ENCODE measurements at places on chromosomes 1 and 21.
A peak's percentile ranks its signal among the peaks of the same experiment; 100 is the strongest.

- peak; percentile 78 for DNase-seq
Measured at GRCh38 chr1:168386949-168387586, 106.4 kb downstream of the TBX19 start.

- DNase-seq: no peak
Measured at GRCh38 chr1:17544776-17545350, 5.4 kb downstream of the ARHGEF10L start.

- no peak for DNase-seq
Measured at GRCh38 chr1:66519992-66520391, 14.0 kb upstream of the SGIP1 start.

DNA sequence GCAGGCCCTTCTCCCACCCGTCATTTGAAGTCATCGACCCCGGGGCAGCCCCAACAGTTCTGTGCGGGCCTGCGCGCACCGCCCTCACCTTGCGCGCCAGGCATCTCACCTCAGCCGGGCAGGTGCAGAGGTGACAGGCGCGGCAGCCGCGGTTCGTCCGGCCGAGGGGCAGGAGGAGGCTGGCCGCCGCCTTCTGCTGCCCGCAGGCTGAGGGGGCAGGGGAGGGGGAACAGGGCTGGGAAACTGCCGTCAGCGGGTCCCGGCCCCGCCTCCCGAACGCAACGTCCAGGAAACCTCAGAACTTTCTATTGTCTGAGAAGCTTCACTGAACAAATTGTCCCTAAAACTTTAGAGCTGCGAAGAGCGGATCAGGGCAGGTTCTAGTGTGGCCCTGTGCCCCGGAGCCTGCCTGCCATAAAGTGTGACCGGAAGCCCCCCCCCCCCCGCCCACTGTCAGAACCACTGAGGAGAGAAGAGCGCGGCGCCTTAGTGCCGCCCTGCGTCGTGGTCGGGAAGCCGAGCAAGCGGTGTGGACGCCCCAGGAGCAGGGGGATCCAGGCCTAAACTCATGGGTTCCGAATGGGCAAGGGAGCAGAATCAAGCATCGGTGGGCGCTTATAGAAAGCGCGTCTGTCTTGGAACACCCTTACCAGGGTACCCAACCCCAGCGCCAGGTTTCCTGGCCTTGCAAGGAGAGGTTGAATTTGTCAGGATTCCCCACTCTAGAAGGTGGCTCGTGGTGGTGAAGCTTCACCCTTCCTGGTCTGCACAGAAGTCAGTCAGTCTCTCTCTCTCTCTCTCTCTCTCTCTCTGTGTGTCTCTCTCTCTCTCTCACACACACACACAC, 13.3 kb upstream of the TBX15 start:
- DNase-seq: no peak

DNA sequence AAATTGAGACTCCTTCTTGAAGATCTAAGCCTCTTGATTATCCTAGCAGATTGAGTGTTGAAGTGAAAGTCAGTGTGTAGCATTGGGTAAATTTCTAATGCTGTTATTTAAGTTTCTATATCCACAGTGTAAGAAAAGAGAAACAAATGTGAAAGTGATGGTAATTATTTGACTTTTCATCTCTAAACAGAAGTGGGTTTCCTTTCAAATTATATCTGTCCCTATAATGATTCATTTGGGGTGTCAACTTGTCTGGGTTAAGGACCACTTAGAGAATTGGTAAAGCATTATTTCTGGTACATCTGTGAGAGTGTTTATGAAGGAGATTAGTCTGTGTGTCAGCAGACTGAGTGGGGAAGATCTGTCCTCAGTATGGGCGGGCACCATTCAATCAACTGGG, 133.0 kb upstream of the HMCN1 start:
- no peak for DNase-seq

DNA sequence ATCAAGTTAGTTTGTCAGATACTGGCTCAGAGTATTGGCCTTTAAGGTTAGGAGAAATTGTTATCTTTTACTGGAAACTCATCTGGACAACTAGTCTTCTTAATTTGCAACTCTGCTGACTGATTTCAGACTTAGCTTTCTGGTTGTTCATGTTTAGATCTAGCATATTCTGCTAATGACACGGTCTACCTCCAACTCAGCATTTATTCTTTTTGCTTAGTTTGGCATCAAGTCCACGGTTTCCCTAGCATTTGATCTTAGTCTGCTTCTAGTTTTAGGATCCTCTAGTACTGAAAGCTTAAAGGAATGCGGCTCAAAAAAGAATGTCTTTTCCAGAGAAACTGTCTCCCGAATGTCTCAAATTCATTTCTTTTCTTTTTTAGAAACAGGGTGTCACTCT, 75.6 kb upstream of the SLFNL1 start:
- no peak for DNase-seq

GRCh38 chr21:17479606-17480005, 33.2 kb upstream of the CXADR start:
- DNase-seq: no peak

GRCh38 chr1:33712186-33712585, 151.7 kb upstream of the HMGB4 start:
- no peak for DNase-seq

GRCh38 chr1:210123383-210123782, 109.2 kb upstream of the SERTAD4 start:
- no peak for DNase-seq

GRCh38 chr1:178388418-178389145, 108.2 kb downstream of the CLEC20A start:
- DNase-seq: no peak

DNA sequence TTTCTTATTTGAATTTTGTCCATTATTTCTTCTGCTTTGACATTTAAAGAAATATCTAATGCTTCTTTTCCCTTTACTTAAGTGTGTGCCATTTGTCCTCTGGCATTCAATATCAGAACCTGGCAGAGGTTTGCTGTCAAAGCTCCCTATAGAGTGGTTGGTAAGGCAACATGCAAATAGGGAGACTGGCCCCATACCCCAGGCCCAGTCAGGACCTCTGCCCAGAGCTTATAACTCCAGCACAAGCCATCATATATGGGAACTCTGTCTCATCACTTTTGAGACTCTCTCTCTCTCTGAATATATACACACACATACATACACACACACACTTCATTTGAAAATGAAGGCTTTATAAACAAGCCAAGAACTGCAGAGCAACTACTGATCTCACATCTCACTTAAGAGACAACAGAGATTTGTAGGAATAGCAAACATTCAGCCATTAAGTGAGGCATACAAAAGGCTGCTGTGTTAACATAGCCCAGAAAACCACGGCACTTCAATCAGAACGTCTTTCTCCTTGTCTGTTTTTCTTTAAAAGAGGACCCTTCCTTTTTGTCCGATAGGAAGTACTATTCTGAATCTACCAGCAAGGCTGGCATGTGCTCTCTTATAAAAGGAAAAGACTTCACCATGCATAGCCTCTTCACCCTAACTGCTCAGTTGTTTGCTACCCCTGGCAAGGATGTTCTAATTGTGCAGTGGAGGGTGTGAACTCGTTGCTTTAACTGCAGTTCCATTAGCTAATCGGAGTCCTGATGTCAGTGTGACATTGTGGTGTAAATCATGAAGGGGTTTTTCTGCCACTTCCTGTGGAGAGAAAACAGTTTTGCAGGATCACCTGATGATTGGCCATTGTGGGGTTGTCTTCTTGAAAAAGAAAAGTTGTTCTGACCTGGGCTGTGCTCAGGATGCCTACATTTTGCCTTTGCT, 101.7 kb downstream of the NR5A2 start:
- DNase-seq: no peak

DNA sequence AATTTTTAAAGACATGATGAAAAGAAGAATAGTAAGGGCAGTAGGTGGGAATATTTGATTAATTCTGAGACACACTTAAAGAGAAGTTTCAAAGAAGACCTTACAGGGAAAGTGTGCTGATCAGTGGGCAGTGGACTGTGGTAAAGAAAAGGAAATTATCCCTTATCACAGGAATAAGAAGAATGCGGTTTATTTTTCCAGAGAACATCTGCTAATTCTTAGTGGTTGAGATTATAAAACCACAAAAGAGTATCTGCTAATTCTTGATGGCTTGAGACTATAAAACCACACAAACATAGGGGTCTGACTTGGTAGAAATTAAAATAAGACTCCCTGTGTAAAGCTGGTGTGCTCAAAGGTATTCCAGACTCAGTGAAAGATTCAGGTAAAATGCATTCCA, 60.0 kb upstream of the KCTD3 start:
- DNase-seq: no peak

DNA sequence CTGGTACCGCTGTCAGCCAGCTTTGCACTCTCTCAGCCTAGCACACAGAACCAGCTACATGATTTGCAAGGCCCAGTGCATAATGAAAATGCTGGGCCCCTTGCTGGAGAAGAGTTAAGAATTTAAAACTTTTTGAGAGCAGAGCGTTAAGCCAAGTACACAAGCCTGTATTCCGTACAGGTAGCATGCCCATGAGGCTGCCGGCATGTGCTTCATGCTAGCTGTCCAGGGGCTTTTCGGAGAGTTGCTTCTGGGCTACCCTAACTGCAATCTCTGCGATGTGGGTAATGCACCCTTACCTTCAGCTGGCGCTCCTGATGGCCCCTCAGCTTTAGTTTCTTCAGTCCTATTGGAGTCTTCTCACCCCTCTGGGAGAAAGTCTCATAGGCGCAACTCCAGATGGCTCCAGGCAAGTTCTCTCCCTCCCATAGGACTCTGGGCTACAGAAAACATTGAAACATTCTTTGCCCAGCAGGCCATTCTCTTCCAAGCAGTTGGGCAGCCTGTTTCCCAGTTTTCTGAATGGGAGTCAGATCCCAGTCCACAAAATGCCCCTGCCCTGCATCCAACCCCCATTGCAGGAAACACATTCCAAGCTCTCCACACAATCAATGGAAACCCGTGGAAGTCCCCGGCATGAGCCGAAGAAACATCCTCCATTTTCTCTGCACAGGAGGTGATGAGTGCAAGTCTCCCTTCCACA, 5.7 kb upstream of the AKT3 start:
- no peak for DNase-seq

GRCh38 chr1:90723590-90724108, 6.5 kb upstream of the BARHL2 start:
- no peak for DNase-seq

DNA sequence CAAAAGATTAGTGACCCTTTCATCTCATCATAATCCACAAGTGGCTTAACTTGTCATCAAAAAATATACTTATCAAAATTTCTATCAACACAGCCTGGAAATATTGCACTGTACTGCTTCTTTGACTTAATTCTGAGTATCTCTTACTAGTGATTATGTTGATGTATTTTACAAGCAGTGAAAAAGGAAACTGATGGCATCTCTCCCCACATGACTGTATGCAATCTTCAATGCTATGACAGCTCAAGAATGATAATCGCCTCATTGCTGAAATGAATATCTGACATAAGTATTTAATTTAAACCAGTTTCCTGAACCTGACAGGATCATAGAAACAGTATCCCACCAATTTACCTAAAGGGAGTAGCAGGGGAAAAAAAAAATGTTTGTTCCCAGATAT, 79.5 kb downstream of the DPYD start:
- DNase-seq: no peak

DNA sequence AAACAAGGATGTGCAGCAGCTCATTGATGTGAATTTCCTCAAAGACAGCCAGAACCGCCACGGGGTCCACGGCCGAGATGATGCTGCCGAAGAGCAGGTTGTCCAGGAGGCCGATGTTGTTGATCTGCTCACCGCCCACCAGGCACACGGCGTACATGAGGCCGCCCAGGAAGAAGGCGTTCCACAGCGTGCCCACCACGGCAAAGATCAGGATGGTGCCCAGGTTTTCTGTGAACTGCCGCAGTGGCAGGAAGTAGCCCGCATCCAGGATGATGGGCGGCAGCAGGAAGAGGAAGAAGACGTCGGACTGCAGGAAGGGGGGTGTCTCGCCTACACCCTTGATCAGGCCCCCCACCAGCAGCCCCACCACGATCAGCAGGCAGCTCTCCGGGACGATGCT, 41.1 kb downstream of the SLC9A1 start:
- no peak for DNase-seq

DNA sequence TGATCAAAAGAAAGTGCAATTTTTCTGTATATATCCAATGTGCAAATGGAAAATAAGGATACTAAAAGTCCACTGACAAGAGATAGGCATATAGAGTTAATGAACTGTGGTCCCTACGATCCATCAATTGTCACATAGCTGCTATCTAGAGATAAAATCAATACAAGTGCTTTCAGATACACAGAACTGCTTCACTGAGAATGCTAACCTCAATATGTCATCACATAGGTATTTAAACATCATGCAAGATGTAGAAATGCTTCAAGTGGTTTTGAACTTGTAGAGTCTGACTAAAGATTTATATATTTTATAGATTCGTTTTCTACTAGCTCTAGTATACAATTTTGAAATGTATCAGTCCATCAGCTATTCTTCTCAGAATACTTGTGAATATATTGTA, 1604.7 kb downstream of the PLA2G4A start:
- DNase-seq: no peak

- no peak for DNase-seq
Measured at GRCh38 chr1:157197906-157198435, 59.8 kb upstream of the ETV3 start.

DNA sequence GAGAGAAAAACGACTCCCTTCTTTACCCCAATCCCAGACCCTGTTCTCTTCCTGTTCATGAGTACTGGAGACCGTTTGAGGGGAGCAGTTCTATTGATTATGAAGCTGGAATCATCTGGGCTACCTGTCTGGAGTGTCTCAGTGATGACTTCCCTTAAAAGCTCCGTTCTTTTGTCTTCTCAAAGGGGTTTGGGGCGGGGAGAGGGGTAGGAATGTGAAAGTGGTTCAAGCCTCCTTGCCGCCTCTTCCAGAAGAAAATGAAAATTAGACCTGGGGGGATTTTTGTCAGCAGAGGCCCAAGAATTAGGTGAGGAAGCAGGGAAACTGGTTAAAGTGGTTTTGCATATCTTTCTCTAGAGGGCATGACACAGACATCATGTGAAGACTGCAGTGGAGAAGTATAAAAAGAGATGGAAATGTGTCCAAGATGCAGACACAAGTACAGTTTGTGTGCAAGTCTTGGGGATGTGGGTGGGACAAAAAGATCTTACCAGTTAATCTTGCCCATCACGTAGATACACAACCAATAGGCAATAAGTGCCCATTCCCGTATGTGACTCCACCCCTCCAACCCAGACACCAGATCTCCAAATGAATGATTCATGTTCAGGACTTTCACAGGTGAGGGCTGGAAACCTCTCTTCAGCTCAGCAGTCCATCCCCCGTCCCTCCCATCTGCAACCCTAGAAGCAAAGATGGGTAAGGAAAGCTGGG, 470 bp upstream of the MTMR11 start:
- no peak for DNase-seq

- no peak for DNase-seq
Measured at GRCh38 chr1:186999506-186999905, 170.8 kb downstream of the PLA2G4A start.

Data from activated naive CD4-positive, alpha-beta T cell treated with Interleukin-2 at 50 U/mL for 16 hours (primary cell).